ENCODE measurements at places on chromosomes 4 and X.

- no peak for DNase-seq
Observed at GRCh38 chrX:22664826-22665225, 334.9 kb upstream of the DDX53 start.

DNA sequence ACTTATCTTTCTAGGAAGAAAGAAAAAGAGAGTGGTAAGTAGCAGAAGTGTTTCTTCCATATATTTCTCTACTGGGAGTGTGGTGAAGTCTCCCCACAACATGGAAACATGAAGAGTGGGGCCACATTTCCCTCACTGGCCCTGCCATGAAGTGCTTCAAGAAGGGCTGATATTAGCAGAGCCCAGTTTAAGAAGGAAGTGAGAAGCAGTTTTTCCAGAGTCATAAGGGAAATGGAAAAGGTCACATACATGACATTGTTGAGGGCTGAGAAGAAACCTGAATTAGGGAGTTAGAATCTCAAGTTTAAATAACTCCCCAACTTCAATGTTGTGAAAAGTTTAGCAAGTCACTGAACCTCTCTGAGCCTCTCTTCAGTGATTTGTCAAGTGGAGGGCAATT lies 171.9 kb upstream of the RBPJ start:
- DNase-seq: no peak

GRCh38 chr4:127776620-127777019 lies 5.5 kb upstream of the HSPA4L start:
- no peak for DNase-seq

DNA sequence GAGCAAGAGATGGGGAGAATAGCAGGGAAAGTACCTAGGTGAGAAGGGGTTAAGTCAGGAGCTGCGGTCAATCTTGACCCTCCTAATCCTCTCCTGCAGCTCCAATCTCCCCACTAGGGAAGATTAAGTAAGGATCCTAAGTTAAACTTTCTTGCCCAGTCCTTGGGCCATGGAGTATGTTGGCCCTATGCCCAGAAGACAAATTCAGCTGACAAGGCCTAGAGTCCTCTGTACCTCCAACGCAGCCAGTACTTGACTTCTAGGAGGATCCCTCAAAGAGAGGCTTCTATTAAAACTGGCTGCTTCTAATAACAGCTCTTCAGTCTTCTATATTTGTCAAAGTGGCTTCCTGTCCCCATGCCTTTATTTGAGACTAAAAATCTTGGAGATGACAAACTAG lies 1.4 kb downstream of the CLDN2 start:
- no peak for DNase-seq

GRCh38 chrX:53009032-53009431 lies 39.6 kb upstream of the GPR173 start:
- DNase-seq: no peak

GRCh38 chrX:130321550-130321949 lies 18.2 kb upstream of the SLC25A14 start:
- DNase-seq: no peak

DNA sequence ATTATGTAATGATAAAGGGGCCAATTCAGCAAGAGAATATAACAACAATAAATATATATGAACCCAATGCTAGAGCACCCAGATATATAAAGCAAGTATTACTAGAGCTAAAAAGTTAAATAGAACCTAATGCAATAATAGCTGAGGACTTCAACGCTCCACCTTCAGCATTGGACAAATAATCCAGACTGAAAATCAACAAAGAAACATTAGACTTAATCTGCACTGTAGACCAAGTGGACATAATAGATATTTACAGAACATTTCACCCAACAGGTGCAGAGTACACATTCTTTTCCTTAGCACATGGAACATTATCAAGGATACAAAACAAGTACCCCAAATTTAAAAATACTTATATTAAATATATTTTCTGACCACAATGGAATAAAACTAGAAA lies 24.3 kb downstream of the OTC start:
- DNase-seq: no peak

GRCh38 chrX:74133156-74133796 lies 170.7 kb upstream of the ZCCHC13 start:
- no peak for DNase-seq

DNA sequence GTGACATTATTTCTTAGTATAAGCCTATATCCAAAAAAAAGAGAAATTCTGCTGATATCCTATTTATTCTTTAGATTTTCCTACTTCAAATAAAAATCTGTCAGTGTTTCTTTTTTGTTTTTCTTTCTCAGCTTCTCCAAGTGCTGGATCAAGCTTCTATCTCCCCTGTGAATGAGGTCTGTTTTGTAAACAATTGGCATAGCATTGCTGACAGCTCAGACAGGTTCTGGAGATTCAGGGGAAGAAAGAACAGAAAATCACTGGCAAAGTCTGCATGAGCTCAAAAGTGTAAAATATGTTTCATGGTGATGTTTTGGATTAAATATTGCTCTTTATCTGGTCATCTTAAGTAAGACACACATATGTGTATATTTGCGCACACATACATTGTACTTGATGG lies 492.0 kb upstream of the IGFBP7 start:
- DNase-seq: no peak

- no peak for DNase-seq
Observed at GRCh38 chrX:70044541-70045245, 5.0 kb downstream of the AWAT2 start.

GRCh38 chr4:37664696-37665095 lies 21.5 kb downstream of the RELL1 start:
- no peak for DNase-seq

- DNase-seq: no peak
Observed at GRCh38 chr4:156197216-156197615, 243.6 kb upstream of the CTSO start.

- no peak for DNase-seq
Observed at GRCh38 chrX:53122013-53122412, 28.1 kb downstream of the KANTR start.

- DNase-seq: no peak
Observed at GRCh38 chr4:95289028-95289634, 259.6 kb downstream of the UNC5C start.

DNA sequence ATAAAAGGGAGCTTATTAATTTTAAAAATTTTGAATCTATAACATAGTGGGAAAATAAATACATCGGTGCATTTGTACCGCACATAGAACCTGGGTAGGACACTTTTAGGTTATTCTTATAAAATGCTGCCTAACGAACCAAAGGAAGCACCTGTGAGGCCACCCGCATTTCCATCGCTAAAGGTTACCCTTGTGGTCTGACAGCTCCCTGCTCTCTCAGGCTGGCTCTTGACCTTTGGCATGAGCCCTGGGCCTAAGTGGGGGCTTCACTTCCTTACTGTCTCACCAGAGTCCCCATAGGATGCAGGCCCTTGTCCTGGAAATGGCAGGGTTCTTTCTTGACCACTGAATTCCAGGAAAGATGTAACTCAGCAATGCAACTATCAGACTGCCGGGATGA lies 46.0 kb downstream of the HADH start:
- DNase-seq: no peak

- no peak for DNase-seq
Observed at GRCh38 chrX:10237241-10237640, 80.5 kb downstream of the CLCN4 start.

DNA sequence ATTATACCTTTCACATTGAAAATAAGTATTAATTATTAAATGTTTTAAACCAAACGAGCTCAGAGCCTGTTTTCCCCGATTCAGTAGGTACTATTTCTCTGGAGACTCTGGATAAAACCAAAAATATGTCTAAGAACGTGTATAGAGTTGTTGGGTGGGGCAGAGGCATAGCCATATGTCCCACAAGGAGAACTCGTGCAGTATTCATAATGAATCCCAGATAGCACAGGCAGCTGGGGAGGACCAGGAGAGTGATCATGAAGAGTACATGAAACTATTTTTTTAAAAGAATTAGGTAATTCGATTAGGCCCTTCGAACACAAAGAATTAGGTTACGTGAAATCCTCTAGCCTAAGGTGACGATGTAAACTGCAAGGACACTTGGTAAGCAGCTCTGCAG lies 76.1 kb downstream of the CLDN22 start:
- DNase-seq: no peak
